ENCODE measurements at places on chromosomes 12 and 14. TPM values are rescaled to one million over a fixed set of nuclear protein-coding genes. Genes with fewer than 3 reads are reported as not detected.

NKX2-1 gene
- 0.22 TPM for total RNA-seq

GDF11 gene
- 10.0 TPM for total RNA-seq

IFI27 gene
- 219 TPM for total RNA-seq

GPR84 gene
- 0.53 TPM for total RNA-seq

DLST gene
- total RNA-seq: 79.6 TPM

ESRRB gene
- 0.18 TPM for total RNA-seq

ARID4A gene
- total RNA-seq: 38.4 TPM

Measured in sciatic nerve (tissue), 2 donors.